ENCODE measurements at places on chromosomes 1 and 21.

- no peak for DNase-seq
These were observed 14.7 kb downstream of the INTS3 start for GRCh38 chr1:153742411-153743142.

GRCh38 chr1:64875101-64875500, 91.2 kb downstream of the JAK1 start:
- no peak for DNase-seq

GRCh38 chr1:98975113-98975512, 29.5 kb downstream of the PLPPR5 start:
- no peak for DNase-seq

- no peak for DNase-seq
These were observed 21.5 kb upstream of the LEFTY2 start for GRCh38 chr1:225962440-225962975.

DNA sequence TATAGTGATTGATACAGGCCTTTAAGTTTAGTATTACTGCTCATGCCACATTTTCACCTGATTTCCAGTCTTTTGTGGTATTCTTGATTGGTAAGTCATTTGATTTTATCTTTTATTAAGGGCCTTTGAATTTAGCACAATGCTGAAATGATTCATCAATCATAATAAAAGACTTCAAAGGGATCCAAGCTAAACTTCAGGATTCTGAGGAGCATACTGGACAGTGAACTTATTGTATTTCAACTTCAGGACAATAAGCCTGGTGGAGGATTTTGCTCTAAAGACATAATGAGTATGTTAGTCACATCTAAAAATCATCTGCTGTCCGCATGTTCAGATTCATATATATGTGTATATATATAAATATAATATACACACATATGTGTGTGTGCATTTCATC, 233.3 kb downstream of the SETD4 start:
- DNase-seq, result no peak

DNA sequence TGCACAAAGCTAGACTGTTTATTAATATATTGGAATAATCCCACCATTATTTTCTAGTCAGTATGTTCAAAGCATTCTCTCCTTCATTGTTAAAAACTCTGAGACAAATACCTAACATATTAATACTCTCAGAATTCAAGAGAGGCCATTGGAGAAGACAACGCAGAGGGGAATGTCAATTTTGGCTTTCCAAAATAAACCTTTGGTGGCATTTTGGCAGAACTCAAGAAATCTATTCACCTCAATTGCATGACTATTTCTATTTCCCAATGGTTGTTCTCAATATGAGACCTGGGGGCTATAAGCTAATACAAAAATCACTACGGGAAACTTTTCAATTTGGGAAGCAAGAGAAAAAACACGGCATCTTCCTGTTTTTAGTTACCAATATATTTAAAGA, 58.5 kb downstream of the RUSC1 start:
- DNase-seq, result no peak

GRCh38 chr1:35847935-35848565, 35.0 kb upstream of the AGO1 start:
- no peak for DNase-seq

DNA sequence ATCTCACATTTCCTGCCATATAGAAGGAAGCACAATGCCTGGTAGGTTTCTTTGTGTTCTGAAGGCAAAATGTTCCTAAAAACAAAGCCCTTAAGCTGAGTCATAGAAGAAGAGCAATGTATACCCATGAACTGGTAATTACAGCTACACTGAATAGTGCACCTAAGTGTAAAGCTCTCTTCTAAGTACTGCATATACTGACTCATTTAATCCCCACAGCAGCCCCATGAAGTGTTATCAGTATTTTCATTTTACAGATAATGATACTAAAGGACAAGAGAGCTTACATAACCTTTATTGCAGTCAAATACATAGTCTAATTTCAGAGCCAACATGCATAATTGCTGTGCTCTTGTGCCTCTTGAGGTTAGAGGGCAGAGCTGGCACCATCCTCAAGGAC, 239.9 kb downstream of the DPYD start:
- no peak for DNase-seq

- no peak for DNase-seq
These were observed 57.6 kb downstream of the DESI2 start for GRCh38 chr1:244710474-244711062.

DNA sequence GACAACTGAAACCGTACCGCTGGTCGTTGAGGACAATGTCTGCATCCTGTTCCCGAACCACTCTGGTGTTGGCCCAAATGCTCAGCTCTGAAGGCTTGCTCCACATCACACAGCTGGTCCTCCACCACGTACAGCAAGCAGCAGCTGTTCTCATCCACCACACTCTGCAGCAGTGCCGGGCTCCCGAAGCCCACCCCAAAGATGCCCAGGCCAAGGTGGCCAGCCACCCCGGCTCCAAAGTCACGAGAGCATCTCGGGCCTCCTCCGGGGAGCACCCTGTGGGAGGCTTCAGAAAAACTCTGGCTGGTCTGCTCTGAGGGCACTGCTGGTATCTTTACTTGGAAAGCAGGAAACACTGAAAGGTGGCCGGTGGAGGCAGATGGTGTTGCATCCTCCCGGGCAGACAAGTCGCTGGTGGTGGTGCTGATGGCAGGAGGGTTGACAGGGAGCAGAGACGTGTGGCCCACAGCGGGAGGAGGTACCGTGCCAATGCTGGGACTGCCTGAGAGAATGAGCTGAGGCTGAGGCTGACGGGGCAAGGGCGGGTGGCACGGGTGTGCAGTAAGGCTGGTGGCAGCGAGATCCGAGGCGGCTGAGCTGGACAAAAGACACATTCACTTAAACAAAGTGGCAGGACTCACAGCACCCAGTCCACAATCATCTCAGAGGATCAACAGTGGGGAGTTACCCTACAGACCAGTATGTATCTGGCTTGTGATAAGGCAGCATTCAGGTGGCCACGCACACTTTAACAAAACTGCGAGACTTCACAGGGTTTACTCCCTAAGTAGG, 6.5 kb upstream of the CCDC27 start:
- no peak for DNase-seq

DNA sequence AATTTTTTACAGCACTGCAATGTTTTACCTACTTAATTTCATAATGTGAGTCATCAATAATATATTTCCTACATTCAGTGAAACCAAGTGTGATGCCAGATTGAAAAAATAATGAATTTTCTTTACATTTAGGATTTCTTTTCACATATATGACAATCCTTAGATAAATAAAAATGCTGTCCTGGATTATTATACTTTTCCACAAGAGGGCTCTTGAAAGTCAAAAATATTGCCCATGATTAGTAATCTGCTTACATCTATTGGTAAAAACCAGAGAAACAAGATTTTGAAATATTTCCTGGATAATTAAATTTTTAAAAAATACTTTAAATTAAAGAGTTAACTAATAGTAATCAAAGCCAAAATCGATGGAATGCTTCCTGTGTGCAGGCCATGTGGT, 86.8 kb upstream of the PLPPR4 start:
- no peak for DNase-seq

DNA sequence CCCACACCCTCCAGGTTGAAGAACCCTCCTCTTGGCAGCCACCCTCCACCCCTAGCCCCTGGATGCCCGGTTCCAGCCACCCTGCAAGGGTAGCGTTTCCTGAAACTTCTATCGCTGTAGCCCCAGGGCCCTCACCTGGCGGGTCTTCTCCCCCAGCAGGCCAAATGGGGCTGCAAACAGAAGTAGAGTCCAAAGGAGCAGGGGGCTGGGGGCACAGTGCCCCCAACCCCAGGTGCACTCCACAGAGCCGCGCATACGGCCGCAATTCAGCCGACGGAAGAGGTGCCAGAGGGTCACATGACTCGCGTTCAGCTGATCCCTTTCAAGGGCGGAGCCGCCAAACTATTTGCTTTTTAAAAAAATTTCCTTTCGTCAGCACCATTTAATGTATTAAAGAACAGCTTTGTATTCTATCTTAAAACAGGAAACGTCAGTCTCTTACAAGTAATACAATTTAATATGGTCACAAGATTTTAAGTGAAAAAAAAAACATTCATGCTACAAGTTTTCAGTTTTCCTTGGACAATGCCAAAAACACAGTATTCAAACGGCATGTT, at the start of gene GLMP:
TSS of gene GLMP (minus strand) at position 289 of the 557 bp plus-strand sequence. CDS start at position 255, 34 bp downstream.
- no peak for DNase-seq

DNA sequence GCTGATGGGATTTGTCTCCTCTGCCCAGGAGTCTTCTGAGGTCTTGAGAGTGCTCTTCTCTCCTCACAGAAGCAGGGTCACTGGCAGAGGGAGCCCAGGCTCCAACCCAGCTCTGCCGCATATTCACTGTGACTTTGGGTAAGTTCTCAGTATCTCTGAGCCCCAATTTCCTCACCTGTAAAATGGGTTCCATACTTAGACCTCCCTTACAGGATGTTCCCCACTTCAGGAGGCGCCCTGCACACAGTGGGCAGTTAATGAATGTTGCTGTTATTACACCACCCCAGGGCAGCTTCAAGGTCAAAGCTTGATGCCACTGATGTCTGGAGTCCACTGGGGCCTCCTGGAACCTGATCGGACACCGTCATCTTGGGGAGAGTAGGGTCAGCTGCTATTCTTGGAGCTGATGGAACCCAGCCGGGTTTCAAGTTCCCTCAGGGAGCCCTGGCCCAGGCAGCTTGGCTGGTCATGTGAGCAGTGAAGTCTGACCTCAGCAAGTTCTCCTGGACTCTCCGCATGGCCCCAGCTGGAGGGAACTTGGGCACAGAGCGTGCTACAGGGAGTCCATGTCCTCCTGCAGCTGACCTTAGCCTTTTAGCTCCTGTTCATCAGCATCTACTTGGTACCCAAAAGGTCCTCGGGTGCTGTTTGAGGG, 21.8 kb downstream of the COA7 start:
- no peak for DNase-seq

- no peak for DNase-seq
These were observed 288.8 kb downstream of the LTN1 start for GRCh38 chr21:28703861-28704260.

- DNase-seq, result no peak
These were observed at the start of gene HTR6 for GRCh38 chr1:19664453-19665185. TSS of gene HTR6 (plus strand) at chr1:19664875. CDS start at chr1:19665754, 879 bp downstream.

GRCh38 chr1:44636688-44637598, 37.3 kb downstream of the TMEM53 start:
- DNase-seq, result no peak

GRCh38 chr1:89465201-89465600, 59.4 kb upstream of the LRRC8B start:
- DNase-seq, result no peak

- no peak for DNase-seq
These were observed 75.1 kb downstream of the SIM2 start for GRCh38 chr21:36773995-36774394.
